MCF 10A (cell line): ENCODE measurements at places on chromosomes 5 and 9. TPM values are rescaled to one million over a fixed set of nuclear protein-coding genes. Genes with fewer than 3 reads are reported as not detected.
A peak's percentile ranks its signal among the peaks of the same experiment; 100 is the strongest.

Gene CRB2
- total RNA-seq = not detected in 2 replicates

Gene ROPN1L
- total RNA-seq = 0.82 TPM in 1 of 2 replicates, not detected in the other

Gene KIAA0825
- total RNA-seq = 2.1 and 2.5 TPM in 2 replicates

Gene BSPRY
- 0.17 and 0.21 TPM in 2 replicates for total RNA-seq

Gene SLC31A1
- 56.3 and 69.4 TPM in 2 replicates for total RNA-seq

Gene ZBED3
- 9.8 and 14.8 TPM in 2 replicates for total RNA-seq

Gene UGT3A2
- total RNA-seq = not detected in 2 replicates

Gene C9orf50
- total RNA-seq = 0.20 TPM in 1 of 2 replicates, not detected in the other

Gene ZNF366
- not detected in 2 replicates for total RNA-seq

DNA sequence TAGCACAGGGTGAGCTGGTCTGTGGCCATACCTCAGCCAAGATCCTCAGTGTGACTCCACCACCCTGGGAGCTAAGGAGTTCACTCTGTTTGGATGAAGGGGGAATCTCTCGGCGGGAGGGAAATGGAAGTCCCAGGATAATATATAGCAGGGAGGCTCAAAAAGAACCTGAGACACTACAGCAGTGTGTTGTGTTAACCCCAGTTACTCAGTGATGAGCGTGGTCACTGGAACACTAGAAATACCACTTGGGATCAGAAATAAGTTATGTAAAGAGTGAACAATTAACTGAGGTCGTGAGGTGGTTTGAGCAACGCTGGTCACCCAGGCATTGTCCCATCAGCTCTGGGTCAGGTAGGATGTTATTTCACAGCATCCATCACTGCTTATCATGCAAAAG is 59.3 kb upstream of the ADAMTS16 start:
- DNase-seq = no peak

DNA sequence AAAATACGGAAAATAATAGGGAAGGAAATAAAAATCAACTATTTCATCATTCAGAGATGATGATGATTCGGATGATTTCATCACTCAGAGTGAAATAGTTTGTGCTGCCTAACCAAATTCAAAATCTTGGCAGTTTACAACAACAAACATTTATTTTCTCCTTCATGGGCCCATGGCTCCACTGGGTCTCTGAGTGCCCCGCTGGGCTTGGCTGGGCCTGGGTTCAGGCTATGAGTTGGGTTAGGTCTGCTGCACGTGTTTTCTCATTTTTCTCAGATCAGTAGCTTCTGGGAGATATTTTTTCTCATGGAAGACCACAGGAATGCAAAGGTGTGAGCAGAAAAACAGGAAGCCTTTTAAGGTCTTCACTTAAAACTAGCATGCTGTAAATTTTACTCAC is 24.0 kb upstream of the F2RL1 start:
- DNase-seq = peak; percentile 43

GRCh38 chr5:111635151-111635902 is 121.7 kb downstream of the NREP start:
- DNase-seq = peak; percentile 73

- no peak for DNase-seq
These were observed 52.0 kb downstream of the C5 start for GRCh38 chr9:120998111-120998510.

DNA sequence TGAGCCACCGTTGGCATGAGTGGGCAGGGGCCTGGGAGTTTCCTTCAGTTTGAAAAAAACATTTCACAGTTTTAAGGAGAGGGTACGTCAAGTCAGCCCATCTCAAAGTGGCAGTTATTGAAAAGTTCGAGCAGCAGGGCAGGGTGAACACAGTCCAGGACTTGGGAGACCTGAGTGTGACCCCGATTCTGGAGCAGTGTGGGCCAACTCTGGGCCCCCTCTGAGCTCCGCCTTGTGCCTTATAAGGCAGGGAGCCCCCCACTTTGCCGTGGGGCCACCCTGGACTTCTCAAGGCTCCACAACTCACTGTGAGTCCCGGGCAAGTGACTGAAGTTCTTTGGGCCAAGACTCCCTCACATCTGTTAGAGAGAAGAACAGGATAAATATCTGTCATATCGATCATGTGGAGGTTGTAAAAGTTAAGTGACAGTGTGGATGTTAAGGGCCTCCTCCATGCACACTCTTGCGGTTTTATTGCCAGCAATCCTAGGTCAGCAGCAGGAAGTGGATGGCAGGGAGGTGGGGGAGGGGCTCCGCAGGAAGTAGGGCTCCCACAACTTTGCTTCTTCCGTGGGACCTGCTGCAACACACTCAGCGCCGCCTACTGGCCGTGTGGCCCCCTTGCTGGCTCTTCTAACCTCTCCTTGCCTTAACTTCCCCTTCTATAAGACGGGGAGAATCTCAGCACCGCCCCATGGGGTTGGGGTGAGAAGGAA is 38.4 kb downstream of the HRH2 start:
- DNase-seq = peak; percentile 60

GRCh38 chr5:140391312-140391711 is 10.3 kb upstream of the ANKHD1 start:
- peak; percentile 76 for DNase-seq

DNA sequence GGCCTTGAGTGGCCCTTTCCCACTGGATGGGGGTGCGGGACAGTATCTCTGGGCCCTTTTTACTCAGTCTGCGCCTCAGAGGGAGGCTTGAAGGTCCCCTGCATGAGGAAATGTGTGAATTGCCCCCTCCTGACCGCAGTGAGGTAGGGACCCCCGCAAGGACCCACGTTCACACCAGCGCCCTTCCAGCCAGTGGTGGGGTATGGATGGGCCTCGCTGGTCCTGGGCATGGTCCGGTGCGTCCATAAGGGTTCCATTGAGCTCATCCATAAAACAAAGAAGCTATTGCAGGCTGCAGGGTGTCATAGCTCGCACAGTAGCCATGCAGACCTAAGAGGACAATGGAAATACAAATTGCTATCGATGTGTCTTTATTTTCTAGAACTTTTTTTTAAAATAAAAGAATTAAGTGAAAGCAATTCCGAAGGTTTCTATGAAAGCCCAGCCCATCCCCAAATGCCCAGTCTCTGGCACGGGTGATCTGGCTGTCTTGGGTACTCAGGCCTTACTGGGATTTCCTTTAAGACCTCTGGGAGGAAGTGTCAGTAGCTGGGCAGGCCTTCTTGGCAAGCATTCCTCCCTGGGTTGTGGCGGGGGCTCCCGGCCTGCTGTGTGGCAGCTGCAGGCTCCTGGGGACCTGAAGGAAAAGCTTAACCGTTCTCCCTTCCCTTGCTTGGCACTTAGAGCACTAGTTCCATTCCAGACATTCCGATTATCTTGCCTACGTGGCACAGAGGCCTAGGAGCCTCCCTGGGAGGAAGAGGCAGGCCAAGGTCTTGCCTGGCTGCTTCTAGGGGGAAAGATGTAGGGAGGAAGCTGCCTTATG is 1.5 kb upstream of the SEMA5A start:
- no peak for DNase-seq

DNA sequence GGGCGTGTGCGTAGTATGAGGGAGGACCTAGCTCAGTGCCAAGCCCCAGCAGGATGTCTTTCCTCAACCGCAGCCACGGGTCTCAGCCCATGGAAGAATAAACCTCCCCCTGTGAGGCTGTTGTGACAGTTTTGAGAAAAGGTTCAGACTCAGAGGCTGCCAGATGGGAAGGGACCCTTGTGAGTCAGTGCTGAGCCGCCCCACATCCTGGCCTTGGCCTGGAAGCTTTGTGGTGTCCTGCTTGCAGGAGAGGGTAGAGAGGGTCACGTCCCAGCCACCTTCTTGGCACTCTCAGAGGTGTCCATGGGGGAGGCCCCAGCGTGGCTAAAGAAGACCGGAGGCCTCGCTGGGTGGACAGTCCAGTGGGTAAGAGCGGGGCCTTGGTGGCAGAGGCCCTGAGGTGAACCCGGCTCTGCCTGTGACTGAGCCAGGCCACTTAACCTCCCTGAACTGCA is 2.8 kb downstream of the GRHPR start:
- no peak for DNase-seq

- peak; percentile 93 for DNase-seq
These were observed 294.2 kb upstream of the PTGER4 start for GRCh38 chr5:40385544-40385943.

DNA sequence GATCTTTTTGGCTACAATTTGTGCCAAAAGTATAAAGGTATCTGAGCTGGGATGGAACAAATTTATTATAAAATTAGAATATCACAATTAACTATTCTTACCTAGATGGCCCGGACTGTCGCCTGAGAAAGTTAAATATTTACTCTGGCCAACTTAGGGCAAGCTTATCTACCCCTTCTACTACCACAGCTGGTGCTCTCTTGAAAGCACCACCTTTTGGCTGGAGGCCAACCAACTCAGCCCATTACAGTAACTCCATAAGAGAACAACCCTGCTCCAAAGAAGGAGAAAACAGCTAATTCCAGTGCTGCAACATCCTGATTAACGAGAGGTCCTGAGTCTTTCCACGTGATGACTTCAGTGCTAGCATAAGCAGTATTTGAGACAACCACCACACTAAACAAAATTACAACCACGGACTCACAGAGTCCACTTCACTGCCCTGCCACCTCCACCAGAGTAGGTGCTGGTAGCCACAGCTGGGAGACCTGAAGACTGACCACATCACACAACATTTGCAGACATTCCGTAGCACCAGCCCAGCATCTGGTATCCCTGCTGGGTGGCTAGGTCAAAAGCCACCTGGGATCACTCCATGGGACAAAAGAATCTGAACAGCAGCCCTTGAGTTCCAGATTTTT is 43.2 kb downstream of the RGMB start:
- DNase-seq = peak; percentile 20

GRCh38 chr5:160382346-160382745 is 11.9 kb upstream of the C1QTNF2 start:
- no peak for DNase-seq

DNA sequence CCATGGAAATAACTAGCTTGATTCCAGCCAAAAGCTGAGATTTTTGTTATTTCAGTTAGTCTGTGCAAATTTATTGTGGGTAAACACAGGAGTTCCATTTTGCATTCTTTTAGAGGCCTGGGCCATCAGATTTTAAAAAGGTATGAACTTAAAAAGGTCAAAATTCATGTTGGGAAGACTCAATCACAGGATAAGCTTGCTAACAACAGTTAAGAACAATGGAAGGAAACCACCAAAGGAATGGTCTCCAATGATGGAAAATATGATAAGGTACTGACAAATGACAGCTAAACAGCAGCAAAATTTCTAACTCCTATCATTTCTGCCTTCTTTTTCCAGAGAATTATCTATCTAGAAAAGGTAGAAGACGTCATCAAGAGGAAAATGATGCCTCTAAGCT is 16.0 kb downstream of the ABITRAM start:
- no peak for DNase-seq

- DNase-seq = no peak
These were observed 32.2 kb downstream of the ZNF131 start for GRCh38 chr5:43152946-43153345.

DNA sequence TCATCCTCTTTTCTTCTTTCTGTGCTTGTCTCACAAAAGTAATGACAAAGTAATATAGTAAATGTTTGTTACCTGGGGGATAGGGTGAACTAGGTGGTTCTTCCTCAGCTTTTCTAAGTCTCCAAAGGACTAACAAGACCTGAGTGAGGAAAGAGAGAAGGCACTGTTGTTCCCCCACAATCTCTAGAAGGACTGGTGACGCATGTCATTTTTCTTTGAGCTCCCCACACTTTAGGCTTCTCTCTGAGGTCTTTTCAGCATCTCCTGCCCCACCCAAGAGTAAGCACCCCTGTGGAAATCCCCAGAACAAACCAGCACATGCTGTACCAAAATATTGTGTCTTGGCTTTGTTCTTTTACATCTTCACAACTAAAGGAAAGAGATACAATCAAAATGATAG is 2.4 kb upstream of the IL7R start:
- DNase-seq = no peak

GRCh38 chr5:171201310-171201709 is 107.7 kb upstream of the TLX3 start:
- DNase-seq = no peak

GRCh38 chr5:175222621-175223020 is 221.4 kb downstream of the DRD1 start:
- no peak for DNase-seq

- DNase-seq = peak; percentile 56
These were observed 27.0 kb downstream of the PRDM6 start for GRCh38 chr5:123116058-123116457.

DNA sequence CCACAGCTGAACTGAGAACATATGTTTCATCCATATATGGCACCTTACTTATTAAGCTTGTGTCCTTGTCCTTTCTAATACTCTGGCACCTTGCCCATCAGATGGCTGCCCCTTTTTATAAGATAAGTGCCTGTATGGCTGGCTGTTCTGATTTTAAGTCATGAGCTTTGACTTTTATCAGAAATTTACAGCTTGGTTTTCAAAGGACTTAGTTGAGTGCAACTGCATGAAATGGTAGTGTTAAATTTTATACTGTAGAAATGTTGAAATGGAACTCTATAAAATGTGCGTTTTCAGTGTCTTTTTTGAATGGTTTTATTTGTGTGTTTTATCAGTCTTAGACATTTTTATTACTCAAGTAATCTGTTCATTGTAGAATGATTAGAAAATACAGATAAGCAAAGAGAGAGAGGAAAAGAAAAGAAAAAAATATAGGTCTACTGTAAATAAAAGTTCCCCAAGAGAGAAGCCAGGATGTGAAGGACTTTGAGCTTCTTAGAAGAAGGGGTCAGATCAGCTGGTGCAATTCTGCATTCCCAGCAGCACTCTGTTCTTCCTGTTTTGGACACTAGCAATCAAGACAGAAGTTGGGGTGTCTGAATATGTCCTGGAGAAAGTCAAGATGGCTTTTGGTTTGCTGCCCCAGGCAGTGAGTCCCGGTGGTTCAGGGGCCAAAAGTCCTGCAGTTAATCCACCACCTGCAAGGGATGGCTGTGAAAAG is 38.9 kb downstream of the ARHGAP26 start:
- no peak for DNase-seq

GRCh38 chr9:116686135-116686534 is 970 bp upstream of the TRIM32 start:
- no peak for DNase-seq

DNA sequence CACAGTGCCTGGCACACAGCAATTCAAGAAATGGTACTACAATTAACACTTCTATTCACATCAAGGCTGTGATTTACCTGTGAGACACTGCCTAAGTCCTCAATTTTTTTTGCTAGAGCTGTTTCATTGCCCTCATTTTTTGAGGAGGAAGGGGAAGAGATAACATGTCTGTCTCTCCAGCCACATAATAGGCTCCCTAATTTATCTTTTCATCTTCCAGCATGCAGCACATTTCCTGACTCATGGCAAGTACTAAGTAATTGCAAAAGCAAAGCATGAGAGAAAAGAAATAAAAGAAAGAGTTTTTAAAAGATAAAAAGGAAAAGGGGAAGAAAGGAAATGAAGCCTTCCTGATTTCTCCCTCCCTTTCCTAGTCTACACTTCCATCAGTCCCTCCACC is 26.9 kb upstream of the RNF38 start:
- no peak for DNase-seq

GRCh38 chr5:122713041-122713440 is 61.8 kb upstream of the SNX2 start:
- DNase-seq = no peak
